ENCODE measurements at places on chromosomes 16 and 17. TPM values are rescaled to one million over a fixed set of nuclear protein-coding genes. Genes with fewer than 3 reads are reported as not detected.

The TADA2A gene
- polyA plus RNA-seq, result 9.0 TPM

The PHF12 gene
- 28.9 TPM for polyA plus RNA-seq

The NEK8 gene
- polyA plus RNA-seq, result 4.6 TPM

The EFNB3 gene
- polyA plus RNA-seq, result 2.0 TPM

The QPRT gene
- polyA plus RNA-seq, result 6.3 TPM

The GPRC5C gene
- not detected for polyA plus RNA-seq

The CASKIN1 gene
- 0.06 TPM for polyA plus RNA-seq

The EFTUD2 gene
- polyA plus RNA-seq, result 74.8 TPM

The SCGB1C2 gene
- polyA plus RNA-seq, result not detected

The OVCA2 gene
- 46.9 TPM for polyA plus RNA-seq

The KCNAB3 gene
- polyA plus RNA-seq, result 4.2 TPM

The KRT36 gene
- not detected for polyA plus RNA-seq

The EPOP gene
- 0.82 TPM for polyA plus RNA-seq

The KRT23 gene
- 0.32 TPM for polyA plus RNA-seq

The BLMH gene
- 11.8 TPM for polyA plus RNA-seq
